Naive thymus-derived CD4-positive, alpha-beta T cell (primary cell): ENCODE measurements at places on chromosomes 6 and 20. TPM values are rescaled to one million over a fixed set of nuclear protein-coding genes. Genes with fewer than 3 reads are reported as not detected.

GRCh38 chr6:19375613-19376012, 461.6 kb upstream of the ID4 start:
- no peak for DNase-seq

DNA sequence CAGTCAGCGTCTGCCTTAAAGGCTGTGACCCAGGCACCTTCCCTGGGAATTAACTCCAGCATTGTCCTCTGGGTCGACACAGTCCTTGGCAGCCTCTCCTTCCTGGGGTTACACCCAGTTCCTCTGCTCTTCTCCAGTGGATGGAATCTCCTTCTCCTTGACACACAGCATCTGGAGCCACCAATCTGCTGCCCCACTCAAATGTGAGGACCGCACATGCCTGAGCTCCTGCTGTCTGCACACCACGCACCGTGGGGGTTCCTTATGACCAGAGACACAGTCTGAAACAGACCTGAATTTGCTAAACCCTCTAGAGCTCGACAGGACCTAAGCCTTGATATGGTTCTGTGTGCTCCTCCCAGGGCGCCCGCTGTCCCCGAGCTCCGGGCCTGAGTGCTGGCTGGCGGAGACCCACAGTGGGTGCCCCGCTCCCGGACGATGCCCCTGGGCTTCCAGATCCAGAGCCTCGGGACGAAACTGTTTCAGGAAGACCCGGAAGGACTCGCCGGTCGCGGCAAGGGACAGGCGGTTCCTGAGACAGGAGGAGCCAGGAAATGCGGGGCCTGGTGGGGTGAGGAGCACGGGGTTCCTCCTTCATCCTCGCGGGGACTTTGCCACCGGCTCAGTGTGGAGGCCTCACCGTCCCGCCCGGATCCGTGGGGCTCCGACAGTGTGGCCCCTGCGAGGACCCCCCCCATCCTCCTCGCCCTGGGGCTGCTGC, 2.5 kb upstream of the RAET1G start:
- DNase-seq, result no peak

DNA sequence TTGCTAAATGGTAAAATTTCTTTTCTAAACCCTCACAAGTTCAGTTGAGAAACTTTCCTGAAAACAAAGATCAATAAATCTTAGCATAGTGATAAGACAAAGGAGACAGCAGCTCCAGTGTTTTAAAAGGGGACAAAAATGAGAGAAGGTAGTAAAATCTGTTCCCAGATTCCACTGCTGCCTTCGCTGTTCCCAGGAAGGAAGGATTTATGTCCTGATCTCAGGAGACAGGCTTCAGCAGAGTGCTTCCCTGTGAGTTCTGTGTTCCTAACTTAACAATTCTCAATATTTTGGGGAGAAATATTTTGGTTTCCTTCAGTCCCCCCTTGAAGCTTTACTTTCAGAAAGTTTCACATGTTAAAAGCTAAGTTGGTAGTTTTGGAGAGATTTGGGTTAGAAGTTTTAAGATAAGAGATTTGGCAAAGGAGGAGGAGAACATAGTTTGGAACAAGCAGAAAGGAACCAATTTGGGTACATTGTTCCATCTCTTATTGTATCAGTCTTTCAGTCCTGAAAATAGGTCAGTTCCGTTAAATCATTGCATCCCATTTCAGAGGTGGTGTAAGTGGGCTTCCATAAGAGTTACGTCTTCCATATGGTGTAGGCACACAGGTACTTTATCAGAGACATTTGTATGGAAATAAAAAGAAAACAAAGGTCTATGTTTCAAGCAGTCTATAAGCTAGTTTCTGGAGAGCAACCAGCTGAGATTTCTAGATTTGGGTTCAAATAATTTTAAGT, 20.8 kb downstream of the IRF4 start:
- DNase-seq, result no peak

- no peak for DNase-seq
Observed at GRCh38 chr6:108712946-108713345, 135.3 kb upstream of the ARMC2 start.

DNA sequence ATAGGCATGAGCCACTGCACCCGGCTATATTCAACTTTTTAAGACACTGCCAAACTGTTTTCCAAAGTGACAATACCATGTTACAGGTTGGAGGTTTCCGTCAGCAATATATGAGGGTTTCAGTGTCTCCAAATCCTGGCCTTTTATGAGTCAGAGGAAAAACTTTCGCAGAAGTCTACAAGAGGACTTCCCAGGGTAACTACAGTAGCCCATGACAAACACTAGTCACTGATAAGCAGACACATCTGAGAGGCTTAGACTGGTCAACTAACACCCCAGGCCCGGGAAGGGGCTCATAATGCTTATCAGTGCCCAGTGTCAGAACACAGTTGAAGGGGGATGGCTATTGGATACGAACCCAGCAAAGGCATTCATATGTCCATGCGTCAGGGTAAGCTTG, 85.4 kb downstream of the SOX4 start:
- DNase-seq, result no peak

DNA sequence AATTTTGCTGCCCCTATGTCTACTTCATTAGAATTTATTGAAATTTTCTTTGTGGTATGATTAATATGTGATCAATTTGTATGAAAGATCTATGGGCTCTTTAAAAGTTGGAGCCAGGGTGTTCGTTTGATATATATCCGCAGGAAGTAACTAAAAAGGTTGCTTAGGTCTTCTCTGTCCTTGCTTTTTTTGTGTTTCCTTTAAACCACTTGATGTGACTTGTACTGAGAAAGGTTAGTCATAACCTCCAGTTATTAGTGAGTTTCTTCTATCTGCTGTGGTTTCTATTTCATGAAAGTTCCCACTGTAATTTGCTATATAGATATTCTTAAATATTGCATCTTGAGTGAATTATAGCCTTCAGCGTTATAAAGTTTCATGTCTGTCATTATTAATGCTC, 585.3 kb upstream of the ARID1B start:
- no peak for DNase-seq

GRCh38 chr6:135274561-135275293, 93.6 kb downstream of the MYB start:
- DNase-seq, result no peak

DNA sequence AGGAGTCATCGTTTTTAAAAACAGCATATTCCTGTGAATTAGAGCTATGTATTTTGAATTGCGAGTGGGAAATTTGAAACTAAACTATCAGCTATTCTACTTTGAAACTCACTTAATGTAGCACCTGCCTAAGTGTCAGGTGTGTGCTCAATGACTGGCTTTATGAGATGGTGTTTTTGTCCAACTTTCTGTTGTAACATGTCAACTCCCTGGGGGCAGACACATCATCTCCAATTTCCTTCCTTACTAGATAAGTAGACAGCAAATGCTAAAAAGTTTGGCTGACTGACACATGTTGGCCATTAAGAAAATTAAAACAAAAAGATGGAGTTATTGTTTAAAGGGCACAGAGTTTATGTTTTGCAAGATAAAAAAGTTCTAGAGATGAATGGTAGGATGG, 226.9 kb downstream of the TFAP2B start:
- DNase-seq, result no peak

- DNase-seq, result no peak
Observed at GRCh38 chr6:118436482-118436881, 111.6 kb upstream of the PLN start.

- DNase-seq, result peak; percentile 52
Observed at GRCh38 chr6:37209461-37210205, 39.7 kb downstream of the PIM1 start.

Gene TXLNB
- total RNA-seq, result 0.29 TPM

Gene RNGTT
- 26.5 TPM for total RNA-seq

Gene RAB44
- total RNA-seq, result 10.1 TPM

Gene ZNF311
- 0.57 TPM for total RNA-seq

Gene IL17A
- total RNA-seq, result not detected in 2 replicates

Gene CALHM5
- not detected in 2 replicates for total RNA-seq

Gene SAMD10
- total RNA-seq, result 10.6 TPM

Gene GMPR
- total RNA-seq, result not detected

Gene RNF39
- total RNA-seq, result not detected

Gene SRMS
- total RNA-seq, result not detected

Gene NKX2-2
- total RNA-seq, result not detected

Gene IRF4
- total RNA-seq, result 13.0 TPM

Gene AKAP7
- 6.5 and 8.1 TPM in 2 replicates for total RNA-seq

Gene SYNE1
- total RNA-seq, result 78.0 and 83.5 TPM in 2 replicates

Gene NFATC2
- 54.3 TPM for total RNA-seq

Gene CST5
- not detected for total RNA-seq

Gene RNF182
- not detected for total RNA-seq
